Activated CD8-positive, alpha-beta T cell treated with anti-CD3 and anti-CD28 coated beads, Interleukin-2, amount 10 ng/mL, durations not matched to agents 7 days and 5 days (primary cell): ENCODE measurements at places on chromosomes 4 and X.

GRCh38 chr4:56995525-56995924 lies 16.8 kb downstream of the POLR2B start:
- H3K4me1 ChIP-seq = peaks cover 2% of the 10 kb centered on the region
- H3K27me3 ChIP-seq = no peaks in the 10 kb centered on the region
- no peak overlapping the region for H3K27ac ChIP-seq
- H3K36me3 ChIP-seq = peaks cover 68% of the 10 kb centered on the region
- H3K4me3 ChIP-seq = no peak overlapping the region

- H3K27ac ChIP-seq = peak overlapping the region; percentile 89
- peaks cover 7% of the 10 kb centered on the region for H3K36me3 ChIP-seq
- peaks cover 47% of the 10 kb centered on the region for H3K4me1 ChIP-seq
- H3K4me3 ChIP-seq = peak overlapping the region; percentile 48
- no peak for DNase-seq
- H3K27me3 ChIP-seq = no peaks in the 10 kb centered on the region
These were observed 60.4 kb upstream of the IRF2 start for GRCh38 chr4:184534511-184535391.

DNA sequence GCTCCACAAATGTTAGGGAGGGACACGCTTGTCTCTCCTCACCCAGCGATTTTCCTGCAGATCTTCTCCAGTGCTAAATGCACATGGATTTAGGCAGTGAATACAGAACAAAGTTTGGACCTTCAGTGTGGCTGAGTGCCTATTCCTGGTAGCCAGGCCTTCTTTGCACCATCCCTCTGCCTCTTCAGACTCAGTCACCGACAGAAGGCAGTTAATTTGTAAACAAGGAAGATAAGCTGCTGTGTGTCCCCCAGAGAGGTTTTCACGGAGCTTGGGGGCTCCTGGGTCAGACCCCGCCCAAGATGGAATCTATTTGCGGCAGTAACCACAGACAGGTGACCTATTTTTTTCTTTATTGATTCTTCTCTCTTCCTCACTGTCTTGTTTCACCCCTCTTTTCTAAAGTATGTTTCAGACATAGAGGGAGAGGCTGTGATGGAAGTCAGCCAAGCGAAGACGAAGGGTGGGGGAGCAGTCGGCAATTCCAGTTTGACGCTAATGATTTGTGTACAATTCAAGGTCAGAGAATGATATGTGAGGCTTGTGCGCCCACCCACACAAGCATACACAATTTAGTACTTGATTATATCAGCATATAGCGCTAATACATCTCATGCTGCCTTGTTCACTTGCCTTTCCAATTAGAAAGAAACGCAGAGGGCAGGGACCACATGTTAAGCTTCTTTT lies 200.8 kb downstream of the MGST2 start:
- no peak for DNase-seq
- no peaks in the 10 kb centered on the region for H3K4me1 ChIP-seq
- H3K27ac ChIP-seq = no peak overlapping the region

- H3K27ac ChIP-seq = no peak overlapping the region
- H3K36me3 ChIP-seq = no peaks in the 10 kb centered on the region
- H3K4me3 ChIP-seq = no peak overlapping the region
- no peaks in the 10 kb centered on the region for H3K27me3 ChIP-seq
- DNase-seq = peak; percentile 26
These were observed 80.8 kb downstream of the NPFFR2 start for GRCh38 chr4:72112514-72113156.

DNA sequence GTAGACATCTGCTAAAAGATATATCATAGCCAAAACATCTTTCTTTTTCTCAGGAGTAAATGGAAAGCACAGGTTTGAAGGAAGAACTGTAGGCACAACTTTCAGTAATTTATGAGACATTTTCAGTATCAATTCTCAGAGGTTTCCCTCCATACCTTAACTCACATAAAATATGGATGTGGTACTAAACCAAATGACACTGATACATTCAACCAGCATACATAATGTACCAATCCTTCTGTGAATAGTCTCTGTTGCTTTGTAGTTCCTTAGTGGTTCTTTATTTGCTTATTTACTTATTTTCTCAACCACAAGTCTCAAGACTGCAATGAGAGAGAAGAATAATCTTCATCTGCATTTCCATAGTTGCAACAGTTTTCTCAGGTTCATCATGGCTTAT lies 96.1 kb downstream of the ARHGAP24 start:
- H3K4me1 ChIP-seq = no peaks in the 10 kb centered on the region
- H3K36me3 ChIP-seq = no peaks in the 10 kb centered on the region
- H3K4me3 ChIP-seq = no peak overlapping the region
- no peaks in the 10 kb centered on the region for H3K27me3 ChIP-seq

GRCh38 chrX:153889123-153889522 lies 3.1 kb upstream of the L1CAM start:
- DNase-seq = no peak
- H3K27me3 ChIP-seq = peaks cover 36% of the 10 kb centered on the region
- H3K36me3 ChIP-seq = no peaks in the 10 kb centered on the region
- no peak overlapping the region for H3K4me3 ChIP-seq
- peaks cover 6% of the 10 kb centered on the region for H3K4me1 ChIP-seq

GRCh38 chr4:19486400-19486799 lies 765.3 kb upstream of the SLIT2 start:
- no peak overlapping the region for H3K4me3 ChIP-seq
- no peaks in the 10 kb centered on the region for H3K4me1 ChIP-seq
- DNase-seq = no peak
- no peaks in the 10 kb centered on the region for H3K27me3 ChIP-seq

GRCh38 chr4:170089668-170090351 lies at the start of gene AADAT:
TSS of gene AADAT (minus strand) at chr4:170089956. CDS start at chr4:170089690, 266 bp downstream.
- H3K27ac ChIP-seq = no peak within 1 kb of the TSS
- H3K36me3 ChIP-seq = no peaks in the 10 kb centered on the region
- peaks cover 10% of the 10 kb centered on the region for H3K4me1 ChIP-seq
- peaks cover 36% of the 10 kb centered on the region for H3K27me3 ChIP-seq

GRCh38 chrX:72409993-72410392 lies 104.3 kb upstream of the CITED1 start:
- H3K4me1 ChIP-seq = peaks cover 4% of the 10 kb centered on the region
- DNase-seq = no peak
- H3K4me3 ChIP-seq = no peak overlapping the region
- H3K27me3 ChIP-seq = no peaks in the 10 kb centered on the region
- H3K36me3 ChIP-seq = peaks cover 13% of the 10 kb centered on the region
- H3K27ac ChIP-seq = no peak overlapping the region

GRCh38 chrX:118588715-118589114 lies 93.1 kb downstream of the DOCK11 start:
- no peak for DNase-seq
- H3K27me3 ChIP-seq = no peaks in the 10 kb centered on the region
- no peaks in the 10 kb centered on the region for H3K4me1 ChIP-seq
- H3K27ac ChIP-seq = no peak overlapping the region
- no peak overlapping the region for H3K4me3 ChIP-seq

- H3K4me1 ChIP-seq = peaks cover 1% of the 10 kb centered on the region
- H3K4me3 ChIP-seq = no peak overlapping the region
- H3K27ac ChIP-seq = no peak overlapping the region
- no peaks in the 10 kb centered on the region for H3K36me3 ChIP-seq
- DNase-seq = no peak
These were observed 56.6 kb downstream of the PDLIM5 start for GRCh38 chr4:94508296-94508695.

DNA sequence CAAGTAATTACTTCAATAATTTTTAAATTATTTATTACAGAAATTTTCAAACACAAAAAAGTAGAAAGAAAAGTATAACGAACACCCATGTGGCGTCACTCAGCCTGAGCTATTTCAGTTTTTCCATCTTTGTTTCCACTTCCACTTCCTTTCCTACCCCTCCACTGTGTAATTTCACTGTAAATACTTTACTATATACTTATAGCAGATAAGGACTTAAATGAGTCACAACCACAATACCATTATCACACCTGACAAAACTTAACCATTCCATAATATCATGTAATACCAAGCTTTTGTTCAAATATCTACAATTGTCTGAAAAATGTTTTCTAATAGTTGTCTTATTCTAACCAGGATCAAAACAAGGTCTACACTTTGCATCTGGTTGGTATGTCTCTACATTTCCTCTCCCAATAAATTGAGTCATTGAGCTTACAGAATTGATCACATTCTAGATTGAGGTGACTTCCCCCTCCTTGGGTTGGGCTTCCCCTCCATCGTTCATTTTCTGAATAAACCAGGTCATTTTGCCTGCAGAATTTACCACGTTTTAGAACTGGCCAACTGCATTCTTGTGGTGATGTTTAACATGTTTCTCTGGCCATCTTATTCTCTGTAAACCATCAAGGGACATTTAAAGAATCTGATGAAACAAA lies 48.7 kb downstream of the ATP10D start:
- peak overlapping the region; percentile 66 for H3K27ac ChIP-seq
- no peak for DNase-seq
- peaks cover 59% of the 10 kb centered on the region for H3K36me3 ChIP-seq

DNA sequence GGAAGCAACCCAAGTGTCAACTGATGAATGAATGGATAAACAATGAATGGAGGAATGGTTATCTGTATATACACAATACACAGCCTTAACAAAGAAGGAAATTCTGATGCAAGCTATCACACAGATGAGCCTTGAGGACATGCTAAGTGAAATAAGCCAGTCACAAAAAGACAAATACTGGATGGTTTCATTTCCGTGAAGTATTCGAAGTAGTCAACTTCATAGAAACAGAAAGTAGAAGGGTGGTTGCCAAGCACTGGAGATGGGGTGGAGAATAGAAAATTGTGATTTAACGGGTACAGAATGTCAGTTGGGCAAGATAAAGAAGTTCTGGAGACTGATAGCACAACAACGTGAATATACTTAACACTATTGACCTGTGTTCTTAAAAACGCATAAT lies 28.2 kb downstream of the CENPU start:
- H3K27me3 ChIP-seq = no peaks in the 10 kb centered on the region
- H3K4me1 ChIP-seq = peaks cover 18% of the 10 kb centered on the region
- no peak overlapping the region for H3K4me3 ChIP-seq
- peaks cover 71% of the 10 kb centered on the region for H3K36me3 ChIP-seq

DNA sequence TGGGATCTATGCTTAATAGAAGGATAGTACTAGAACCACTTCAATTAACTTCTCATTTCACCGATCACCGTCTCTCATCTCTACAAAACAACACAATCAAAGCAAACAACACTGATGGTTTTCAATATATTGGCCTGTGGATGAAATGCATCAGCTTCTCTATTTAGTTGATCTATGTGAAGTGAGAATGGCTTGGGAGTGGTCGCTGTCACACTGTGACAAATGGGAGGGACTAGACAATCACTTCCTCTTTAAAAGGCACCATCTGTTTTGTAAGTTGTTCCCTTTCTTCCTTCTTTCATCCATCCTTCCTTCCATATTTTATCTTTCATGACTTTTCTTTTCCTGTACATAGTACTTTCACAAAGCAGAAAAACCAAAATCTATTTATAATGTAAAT lies 23.9 kb upstream of the NWD2 start:
- H3K36me3 ChIP-seq = no peaks in the 10 kb centered on the region
- H3K27me3 ChIP-seq = no peaks in the 10 kb centered on the region
- no peak for DNase-seq

DNA sequence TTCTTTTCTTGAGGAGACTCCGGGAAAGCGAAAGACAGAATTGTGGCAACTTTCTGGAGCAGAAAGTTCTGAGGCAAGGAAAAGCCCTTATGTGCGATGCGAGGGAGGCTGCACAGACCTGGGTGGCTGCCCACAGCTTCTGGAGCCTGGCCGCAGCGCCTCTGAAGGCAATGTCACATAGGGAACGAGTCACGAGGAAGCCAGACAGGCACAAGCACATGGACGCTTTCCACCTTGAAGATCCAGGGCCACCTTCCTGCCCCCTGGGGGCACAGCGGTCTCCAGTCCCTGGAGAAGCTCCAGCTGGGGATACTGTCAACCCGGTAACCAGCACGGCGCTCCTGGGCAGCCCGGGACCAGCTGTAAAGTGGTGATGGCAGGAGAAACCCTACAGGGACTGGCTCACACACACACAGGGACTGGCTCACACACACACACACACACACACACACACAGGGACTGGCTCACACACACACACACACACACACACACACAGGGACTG lies 69.8 kb downstream of the MTNR1A start:
- no peak overlapping the region for H3K4me3 ChIP-seq
- no peak for DNase-seq
- no peak overlapping the region for H3K27ac ChIP-seq
- no peaks in the 10 kb centered on the region for H3K36me3 ChIP-seq

DNA sequence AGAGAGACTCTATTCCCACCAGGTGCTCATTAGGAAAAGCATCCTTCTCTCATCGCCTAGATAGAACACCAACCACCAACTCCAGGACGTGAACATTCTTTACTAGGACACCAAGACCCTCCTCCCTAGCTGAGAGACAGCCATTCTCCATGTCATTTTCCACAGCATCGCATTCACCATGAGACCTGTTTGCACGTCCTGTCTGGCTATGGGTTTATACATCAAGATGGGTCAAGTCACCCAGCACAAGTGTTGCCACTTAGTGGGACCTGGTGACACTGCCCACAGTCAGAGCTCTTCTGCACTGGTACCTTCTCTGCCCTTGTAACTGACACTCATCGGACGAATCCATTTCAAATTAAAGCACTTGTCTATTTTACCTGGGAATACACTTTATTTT lies 17.5 kb downstream of the LRP2BP start:
- no peaks in the 10 kb centered on the region for H3K27me3 ChIP-seq
- H3K36me3 ChIP-seq = peaks cover 2% of the 10 kb centered on the region
- no peak for DNase-seq

- no peak overlapping the region for H3K4me3 ChIP-seq
- no peaks in the 10 kb centered on the region for H3K4me1 ChIP-seq
- H3K27ac ChIP-seq = no peak overlapping the region
- H3K36me3 ChIP-seq = no peaks in the 10 kb centered on the region
- DNase-seq = no peak
These were observed 339.8 kb upstream of the FRG1 start for GRCh38 chr4:189600718-189601435.

- H3K4me3 ChIP-seq = no peak overlapping the region
- H3K27me3 ChIP-seq = peaks cover 4% of the 10 kb centered on the region
- H3K27ac ChIP-seq = no peak overlapping the region
- no peaks in the 10 kb centered on the region for H3K4me1 ChIP-seq
- H3K36me3 ChIP-seq = no peaks in the 10 kb centered on the region
These were observed 50.2 kb upstream of the TLR3 start for GRCh38 chr4:186018784-186019183.
